ENCODE measurements at places on chromosomes 3 and 15.

DNA sequence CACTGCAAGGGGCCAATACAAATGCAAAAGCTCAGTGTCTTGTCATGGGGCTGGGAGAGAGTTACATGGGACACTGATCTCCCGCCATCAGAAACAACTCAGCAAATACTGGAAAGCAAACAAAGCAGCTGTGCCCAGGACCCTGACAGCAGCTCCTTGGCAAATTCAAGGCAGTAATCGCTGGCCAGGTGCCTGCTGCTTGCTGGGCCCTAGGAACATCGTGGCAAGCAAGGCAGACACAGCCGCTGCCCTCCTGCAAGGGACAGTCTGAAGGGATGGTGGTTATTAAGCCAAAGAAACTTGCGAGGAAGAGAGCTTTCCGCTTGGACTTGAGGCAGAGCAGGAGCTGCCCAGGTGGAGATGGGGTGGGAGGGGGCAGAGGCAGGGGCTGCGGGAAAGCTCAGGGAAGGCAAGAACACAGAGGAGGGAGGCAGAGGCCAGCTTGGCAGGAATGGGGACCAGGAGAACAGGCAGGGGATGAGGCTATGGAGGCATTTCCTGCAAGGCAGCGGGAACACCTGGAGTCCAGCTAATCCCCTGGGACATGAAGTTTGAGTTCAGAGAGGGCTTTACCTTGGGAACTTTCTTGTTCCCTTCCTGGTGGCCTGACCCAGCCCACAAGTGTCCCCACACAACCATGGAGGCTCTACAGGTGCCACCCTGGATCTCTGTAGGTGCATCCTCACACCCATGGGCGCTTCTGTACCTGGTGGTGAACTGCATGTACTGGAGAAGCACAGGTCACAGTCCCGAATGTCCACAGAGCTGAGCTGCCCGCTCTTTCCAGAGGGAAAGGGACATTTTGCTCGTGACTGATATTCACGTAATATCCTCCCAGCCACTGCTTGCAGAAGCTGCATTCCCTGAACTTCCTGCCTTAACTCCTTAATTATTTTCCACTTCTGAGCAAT, 78.7 kb upstream of the ATP2B2 start:
- DNase-seq: no peak

DNA sequence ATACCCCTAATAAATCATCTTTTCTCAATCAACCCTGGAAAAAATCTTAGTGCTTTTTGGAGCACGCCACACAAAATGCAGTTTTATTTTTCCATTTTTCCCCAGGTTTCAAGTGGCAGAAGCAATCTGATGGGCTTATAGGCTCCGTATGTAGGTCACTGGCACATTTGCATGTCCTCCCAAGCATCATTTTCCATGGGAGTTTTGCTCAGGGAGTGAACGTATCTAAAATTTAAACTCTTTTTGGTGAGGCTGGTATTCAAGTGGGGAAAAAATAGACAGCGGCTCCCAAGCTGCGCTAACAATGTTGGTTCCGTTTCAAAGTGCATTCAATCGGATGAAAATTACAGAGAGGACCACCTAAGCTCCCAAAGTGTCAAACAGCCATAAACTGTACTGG, 233.4 kb downstream of the MEX3B start:
- no peak for DNase-seq

DNA sequence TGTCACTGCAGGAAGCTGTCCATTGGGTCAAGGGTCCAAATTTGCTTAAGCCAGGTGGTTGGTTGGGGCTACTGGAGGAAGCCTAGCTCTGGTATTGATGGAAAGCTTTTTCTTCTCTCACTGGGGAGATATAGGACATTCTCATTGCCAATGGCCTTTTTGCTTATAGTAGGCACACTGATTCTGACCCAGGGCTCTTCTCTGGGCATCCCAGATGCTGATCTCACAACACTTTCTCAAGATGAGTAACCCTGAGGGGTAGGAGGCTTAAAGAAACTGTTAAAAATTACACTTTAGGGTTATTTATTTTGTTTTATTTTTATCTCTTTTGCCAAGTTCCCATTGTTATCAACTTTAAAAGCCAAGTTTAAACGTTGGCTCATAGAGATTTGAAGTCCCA, 337.8 kb downstream of the LRRC3B start:
- no peak for DNase-seq

DNA sequence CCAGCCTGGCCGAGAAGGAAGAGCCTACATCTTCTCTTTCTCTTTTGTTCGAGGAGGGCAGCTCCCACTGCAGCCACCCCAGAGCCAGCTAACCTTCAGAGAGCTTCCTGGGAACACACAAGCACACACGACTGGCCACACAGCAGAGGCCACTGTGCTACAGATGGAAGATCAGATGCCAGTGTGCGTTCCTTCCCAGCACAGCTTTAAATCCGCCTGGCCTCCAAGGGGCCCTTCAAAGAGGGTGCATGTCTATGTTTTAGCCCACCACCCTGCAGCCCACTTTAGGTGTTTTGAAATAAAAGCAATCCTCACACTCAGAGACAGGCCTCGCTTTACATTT, 12.4 kb downstream of the ALDH1A3 start:
- no peak for DNase-seq

DNA sequence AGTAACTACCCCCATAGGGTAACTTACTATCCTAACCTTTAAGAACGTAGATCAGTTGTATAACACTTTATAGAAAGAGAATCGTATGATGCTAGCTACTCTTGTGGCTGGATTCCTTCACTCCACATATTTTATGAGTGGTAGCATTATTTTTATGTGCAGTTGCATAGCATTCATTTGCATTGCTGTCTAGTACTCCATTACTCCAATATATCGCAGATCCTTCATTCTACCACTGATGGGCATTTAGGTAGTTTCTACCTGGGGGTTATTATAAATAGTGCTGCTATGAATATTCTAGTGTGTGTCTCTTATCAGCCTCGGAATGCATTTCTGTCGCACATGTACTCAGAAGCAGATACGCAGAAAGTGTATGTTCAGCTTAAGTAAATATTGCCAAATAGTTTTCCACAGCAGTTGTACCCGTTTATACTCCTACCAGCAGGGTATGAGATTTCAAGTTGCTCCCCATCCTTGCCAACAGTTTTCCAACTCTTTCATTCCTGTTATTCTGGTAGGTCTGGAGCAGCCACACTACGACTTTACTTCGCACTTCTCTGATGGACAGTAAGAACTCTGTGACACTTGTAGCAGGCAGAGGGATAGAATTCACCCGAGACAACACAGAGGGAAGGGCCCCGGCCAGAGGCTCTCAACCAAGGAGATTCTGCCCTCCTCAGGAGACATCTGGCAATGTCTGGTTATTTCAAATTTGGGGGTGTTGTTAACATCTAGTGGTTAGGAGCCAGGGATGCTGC, 9.8 kb upstream of the VGLL4 start:
- DNase-seq: no peak

All from NCI-H774 (cell line).